ENCODE measurements at places on chromosomes 7 and 10. TPM values are rescaled to one million over a fixed set of nuclear protein-coding genes. Genes with fewer than 3 reads are reported as not detected.

- DNase-seq, result no peak
Measured at GRCh38 chr10:75773231-75773780, 341.9 kb downstream of the LRMDA start.

OR9A2 gene
- not detected for total RNA-seq

RGR gene
- not detected for total RNA-seq

- DNase-seq, result no peak
Measured at GRCh38 chr10:83459124-83459523, 680.2 kb upstream of the GHITM start.

Data from HCT116 (cell line).